ENCODE measurements at places on chromosomes 5 and 9.

- no peak for DNase-seq
Observed at GRCh38 chr5:84830265-84830664, 445.6 kb upstream of the EDIL3 start.

GRCh38 chr5:139276426-139276825, 17.1 kb upstream of the MATR3 start:
- no peak for DNase-seq

GRCh38 chr5:27682600-27682999, 644.2 kb upstream of the CDH9 start:
- DNase-seq, result no peak

DNA sequence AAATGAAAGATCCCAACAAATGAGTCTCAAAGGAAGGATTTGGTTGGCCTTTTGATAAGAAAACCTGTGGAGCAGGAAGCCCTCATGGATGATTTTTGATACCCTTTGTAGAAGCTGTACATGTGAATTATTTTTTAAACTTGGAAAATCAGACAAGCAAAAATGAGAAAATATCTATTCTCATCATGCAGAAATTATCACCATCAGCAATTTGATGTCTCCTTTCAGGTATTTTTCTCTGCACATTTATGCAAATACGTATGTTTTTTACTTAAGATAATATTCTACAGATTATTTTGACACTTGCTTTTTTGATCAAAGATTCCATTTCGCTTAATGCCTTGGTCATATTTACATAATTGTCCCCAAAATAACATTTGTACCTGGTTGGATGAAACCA, 7.2 kb downstream of the BTNL9 start:
- DNase-seq, result no peak

GRCh38 chr9:35349287-35349990, 140.5 kb upstream of the RUSC2 start:
- no peak for DNase-seq

- no peak for DNase-seq
Observed at GRCh38 chr9:98726735-98727134, 18.0 kb upstream of the GABBR2 start.

GRCh38 chr9:16337322-16338029, 533.0 kb downstream of the BNC2 start:
- DNase-seq, result no peak

DNA sequence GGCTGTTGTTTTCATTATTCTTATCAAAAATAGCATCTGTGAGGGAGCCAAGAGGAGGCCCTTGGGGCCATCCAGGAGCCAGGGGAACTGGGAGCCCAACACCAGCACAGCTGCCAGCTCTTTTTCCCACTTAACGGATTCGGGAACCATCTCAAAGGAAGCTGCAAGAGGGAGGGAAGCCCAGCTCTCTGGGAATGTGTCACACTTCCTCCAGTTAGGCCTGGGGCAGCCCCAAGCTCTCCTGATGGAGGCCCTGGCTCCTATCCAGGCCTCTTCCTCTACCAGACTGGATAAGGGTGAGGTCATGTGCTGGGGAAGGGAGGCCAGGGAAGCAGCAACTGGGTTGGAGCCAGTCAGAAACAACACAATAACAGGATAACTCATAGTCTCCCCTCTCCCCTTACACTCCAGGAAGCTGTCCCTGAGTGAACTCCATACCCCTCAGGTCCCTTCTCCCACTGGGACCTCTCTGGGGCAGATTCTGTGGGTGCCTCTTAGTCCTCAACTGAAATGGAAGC, 12.7 kb downstream of the CSF2 start:
- peak; percentile 76 for DNase-seq

GRCh38 chr9:97711223-97711626, 14.1 kb upstream of the XPA start:
- no peak for DNase-seq

Data from spleen (tissue), 13 donors.